ENCODE measurements at places on chromosomes 13 and 19. TPM values are rescaled to one million over a fixed set of nuclear protein-coding genes. Genes with fewer than 3 reads are reported as not detected.

DNA sequence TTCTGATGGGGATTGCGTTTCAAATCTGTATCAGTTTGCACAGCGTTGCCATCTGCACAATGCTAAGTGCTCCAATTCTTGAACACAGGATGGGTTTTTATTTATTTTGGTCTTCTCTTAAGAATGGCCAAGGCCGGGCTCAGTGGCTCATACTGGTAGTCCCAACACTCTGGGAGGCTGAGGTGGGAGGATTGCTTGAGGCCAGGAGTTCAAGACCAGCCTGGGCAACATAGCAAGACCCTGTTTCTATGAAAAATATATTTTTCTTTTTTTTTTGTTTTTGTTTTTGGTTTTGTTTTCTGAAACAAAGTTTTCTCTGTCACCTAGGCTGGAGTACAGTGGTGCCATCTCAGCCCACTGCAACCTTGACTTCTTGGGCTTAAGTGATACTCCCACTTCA lies 5.5 kb upstream of the YJEFN3 start:
- DNase-seq: no peak

GRCh38 chr19:31066385-31066784 lies 282.9 kb downstream of the TSHZ3 start:
- no peak for DNase-seq

GRCh38 chr19:16571283-16571682 lies 932 bp downstream of the SLC35E1 start:
- no peak for DNase-seq

DNA sequence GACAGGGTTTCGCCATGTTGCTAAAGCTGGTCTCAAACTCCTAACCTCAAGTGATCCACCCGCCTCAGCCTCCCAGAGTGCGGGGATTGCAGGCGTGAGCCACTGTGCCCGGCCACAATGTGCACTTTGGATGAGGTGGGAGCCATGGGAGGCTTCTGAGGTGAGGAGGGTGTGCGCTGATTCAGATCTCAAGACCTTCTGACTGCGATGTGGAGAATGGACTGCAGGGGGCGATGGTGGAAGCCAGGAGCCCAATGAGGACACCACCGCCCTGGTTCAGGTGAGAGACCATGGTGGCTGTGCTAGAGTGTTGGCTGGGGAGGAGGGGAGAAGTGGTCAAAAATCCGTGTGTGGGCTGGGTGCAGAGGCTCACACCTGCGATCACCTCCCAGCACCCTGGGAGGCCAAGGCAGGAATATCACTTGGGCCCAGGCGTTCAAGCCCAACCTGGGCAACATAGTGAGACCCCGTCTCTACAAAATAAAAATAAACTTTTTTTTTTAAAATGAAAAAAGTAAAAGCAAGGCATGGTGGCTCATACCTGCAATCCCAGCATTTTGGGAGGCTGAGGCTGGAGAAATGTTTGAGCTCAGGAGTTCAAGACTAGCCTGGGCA lies 5.6 kb downstream of the INAFM1 start:
- no peak for DNase-seq

GRCh38 chr13:20182231-20182846 lies 10.4 kb downstream of the GJB2 start:
- DNase-seq: peak; percentile 86

GRCh38 chr19:49594993-49595818 lies 4.2 kb downstream of the PRR12 start:
- no peak for DNase-seq

DNA sequence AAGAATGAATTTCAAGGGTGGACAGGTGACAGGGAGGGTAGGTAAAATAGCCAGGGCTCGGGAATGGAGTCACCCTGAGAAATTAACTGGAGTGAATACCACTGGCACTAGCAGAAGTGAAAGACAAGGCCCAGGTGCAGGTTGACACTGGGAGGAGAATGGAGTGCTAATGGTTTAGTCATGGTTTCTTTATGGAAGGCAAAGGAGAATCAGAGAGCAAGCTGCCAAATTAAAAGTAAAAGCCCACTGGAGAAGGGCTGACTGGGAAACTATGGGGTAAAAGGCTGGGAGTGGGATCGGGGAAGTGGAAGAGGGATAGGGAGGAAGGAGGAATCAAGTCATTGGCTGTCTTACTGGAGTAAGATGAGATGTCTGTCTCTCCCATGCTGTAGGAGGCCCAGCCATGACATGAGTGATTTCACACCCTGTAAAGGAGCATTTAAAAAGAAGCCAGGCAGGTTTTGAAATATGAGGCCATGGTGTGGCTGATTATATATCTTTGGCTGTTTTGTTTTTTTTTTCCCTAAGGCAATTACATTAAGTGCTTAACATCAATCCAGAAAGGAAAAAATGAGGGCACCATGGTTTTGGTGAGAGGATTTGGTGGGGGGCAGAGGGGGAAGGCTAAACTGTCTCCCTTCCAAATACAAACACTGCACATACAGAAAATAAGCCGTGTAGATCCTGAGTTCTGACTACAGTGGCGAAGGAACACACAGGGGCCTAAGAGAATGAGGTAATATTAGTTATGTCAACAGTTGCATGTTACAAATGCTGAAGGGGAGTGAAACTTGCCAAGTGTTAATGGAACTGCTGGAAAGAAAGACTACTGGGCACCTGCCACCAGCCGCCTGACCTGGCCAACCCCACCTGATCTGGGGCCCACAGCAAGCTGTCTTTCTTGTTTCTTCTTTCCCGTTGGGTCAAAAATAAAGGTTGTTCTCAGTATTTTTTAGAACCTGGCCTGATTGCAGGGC lies 183.5 kb upstream of the TSC22D1 start:
- peak; percentile 79 for DNase-seq

DNA sequence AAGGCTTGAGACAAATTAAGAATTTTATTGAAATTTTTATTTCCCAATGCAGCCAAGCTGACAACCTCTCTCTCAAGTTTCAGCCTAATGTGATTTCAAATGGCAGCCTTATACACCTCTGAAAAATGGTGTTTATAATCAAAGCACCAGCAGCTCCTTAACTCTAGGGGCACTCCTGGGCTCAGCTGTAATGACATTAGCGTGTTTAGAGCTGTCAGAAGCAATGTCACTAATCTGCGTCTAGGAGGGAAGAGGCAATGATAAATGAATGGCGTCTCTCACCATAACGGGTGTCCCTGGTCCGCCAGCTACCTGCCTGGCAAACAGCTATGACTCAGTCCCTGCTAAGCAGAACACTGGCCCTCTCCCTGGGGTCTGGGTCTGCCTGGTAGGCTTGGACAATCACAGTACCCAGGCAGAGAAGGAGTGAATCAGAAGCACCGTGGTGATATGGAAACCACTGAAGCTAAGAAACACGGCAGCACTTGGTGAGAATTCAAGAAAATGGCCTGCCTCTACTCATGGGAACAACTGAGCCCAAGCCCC lies 131.8 kb upstream of the VSTM2B start:
- no peak for DNase-seq

GRCh38 chr13:82947683-82948082 lies 934.6 kb downstream of the SLITRK1 start:
- no peak for DNase-seq

DNA sequence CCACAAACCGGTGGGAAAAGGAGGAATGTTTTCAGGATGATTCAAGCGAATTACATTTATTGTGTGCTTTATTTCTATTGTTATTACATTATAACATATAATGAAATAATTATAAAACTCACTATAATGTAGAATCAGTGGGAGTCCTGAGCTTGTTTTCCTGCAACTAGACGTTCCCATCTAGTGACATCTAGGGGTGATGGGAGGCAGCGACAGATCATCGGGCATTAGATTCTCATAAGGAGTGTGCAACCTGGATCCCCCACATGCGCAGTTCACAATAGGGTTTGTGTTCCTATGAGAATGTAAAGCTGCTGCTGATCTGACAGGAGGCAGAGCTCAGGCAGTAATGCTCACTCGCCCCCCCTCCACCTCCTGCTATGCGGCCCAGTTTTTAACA lies 54.5 kb downstream of the SPTBN4 start:
- no peak for DNase-seq

GRCh38 chr19:18543814-18544475 lies 572 bp upstream of the FKBP8 start:
- DNase-seq: peak; percentile 51

DNA sequence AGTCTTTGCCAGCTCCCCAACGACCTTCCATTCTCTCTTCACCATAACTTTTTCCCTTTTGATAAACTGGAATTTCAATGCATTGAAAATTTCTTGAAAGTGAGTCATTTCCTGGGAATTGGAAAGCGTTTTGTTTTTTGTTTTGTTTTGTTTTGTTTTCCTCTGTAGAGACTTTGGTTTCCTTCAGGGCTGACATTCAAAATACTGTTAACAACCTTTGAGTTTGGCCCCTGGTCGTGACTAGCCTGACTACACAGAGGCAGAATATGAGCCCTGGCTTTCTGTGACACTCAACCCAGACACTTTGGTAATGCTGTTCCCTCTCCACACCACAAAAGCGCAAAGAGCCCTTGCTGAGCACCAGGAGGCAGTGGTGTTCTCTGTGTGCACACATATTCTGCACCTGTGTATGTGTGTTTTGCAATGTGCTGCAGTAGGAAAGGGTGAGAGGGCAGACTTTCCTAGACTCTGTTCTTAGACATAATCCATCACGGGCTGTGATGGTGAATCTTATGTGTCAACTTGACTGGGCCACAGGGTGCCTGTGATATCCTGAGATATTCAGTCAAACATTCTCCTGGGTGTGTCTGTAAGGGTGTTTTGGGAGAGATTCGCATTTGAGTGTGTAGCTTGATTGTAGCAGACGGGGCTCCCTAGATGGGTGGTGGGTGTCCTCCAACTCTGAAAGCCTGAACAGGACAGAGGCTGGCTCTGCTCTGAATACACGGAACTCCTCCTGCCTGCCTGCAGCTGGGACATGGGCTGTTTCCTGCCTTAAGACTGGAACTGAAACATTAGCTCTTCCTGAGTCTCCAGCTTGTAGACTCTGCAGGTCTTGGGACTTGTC lies 29.5 kb upstream of the ANKRD10 start:
- peak; percentile 60 for DNase-seq

DNA sequence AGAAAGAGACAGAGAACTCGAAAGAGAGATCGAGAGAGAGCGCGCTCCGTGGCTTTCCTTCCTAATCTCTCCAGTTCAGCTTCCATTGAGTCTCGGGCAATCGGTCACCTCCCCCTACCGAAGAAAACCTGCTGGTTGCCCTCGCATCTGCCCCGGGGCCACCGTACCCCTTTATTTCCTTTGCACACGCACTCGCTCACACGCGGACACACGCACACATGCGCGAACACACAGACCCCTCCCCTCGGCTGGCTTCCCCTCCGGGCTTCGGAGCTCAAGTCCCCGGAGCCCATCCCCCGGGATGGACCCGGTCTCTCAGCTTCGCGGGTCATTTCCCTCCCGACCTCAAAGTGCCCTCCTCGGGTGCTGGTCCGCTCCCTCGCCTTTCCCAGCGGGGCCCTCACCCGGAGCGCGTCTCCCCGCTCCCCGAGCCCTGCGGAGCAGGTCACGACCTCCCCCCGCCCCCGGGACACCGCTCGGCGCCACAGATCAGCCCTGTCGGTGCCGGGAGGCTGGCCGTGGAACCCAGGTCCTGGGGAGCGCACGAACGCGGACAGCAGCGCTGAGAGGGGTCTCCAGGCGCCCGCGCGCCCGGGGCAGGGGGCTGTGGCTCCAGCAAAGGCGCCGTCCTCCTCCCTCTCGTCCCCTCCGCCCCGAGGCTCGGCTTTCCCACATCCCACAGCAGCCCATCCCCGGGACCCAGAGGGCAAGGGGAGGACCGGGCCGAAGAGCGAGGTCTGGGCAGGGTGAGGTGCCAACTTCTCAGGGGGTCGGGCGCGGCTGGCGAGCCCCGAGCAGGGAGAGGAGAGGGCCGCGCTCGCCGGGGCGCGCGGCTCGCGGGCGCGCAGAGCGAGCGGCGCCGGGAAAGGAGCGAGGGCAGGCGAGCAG lies 1.8 kb downstream of the DACH1 start:
- DNase-seq: peak; percentile 34

DNA sequence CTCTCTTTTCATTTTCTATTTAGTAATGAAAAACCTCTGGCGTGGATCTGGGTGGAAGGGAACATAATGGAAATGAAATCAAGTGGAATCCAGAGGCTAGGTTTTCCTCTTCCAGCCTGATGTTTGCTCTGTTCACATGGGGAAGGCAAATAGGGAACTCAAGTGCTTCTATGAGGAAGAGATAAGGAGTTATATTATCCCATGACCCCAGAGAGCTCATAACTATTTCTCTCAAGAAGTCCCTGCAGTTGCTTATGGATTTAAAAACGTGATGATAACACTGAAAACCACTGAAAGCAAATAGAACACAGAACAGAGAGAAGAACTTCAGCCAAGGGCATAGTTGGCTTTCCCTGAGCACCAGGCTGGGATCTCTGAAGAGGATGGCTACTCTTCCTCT lies 157.8 kb downstream of the B3GLCT start:
- no peak for DNase-seq

- no peak for DNase-seq
Observed at GRCh38 chr19:38182536-38183210, 41.3 kb downstream of the DPF1 start.

- DNase-seq: peak; percentile 43
Observed at GRCh38 chr19:47230054-47230920, 712 bp downstream of the BBC3 start.

GRCh38 chr19:28140201-28140600 lies 1072.8 kb downstream of the UQCRFS1 start:
- no peak for DNase-seq

- DNase-seq: peak; percentile 21
Observed at GRCh38 chr13:19984430-19985218, 26.1 kb downstream of the ZMYM2 start.

GRCh38 chr13:37942929-37943328 lies 73.4 kb upstream of the TRPC4 start:
- DNase-seq: no peak

DNA sequence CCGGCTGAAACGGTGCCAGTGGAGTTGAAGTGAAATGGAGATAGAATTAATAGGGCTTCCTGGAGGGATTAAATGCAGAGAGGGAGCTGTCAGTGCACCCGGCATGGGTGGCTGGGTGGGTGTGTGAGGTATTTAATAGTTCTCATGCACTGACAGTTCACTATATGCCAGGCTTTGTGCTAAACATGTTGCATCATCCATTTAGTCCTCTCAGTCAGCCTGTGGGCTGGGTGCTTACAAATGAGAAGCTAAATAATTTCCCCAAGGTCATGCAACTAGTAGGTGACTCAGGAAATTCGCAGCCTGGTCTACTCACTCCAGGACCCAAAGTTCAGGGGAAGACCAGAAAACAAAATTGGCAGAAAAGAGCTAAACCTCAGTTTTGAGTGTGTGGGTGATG lies 63.5 kb upstream of the SPATA13 start:
- DNase-seq: no peak

Gene KLF2
- 14.2 TPM for total RNA-seq

Gene KLK2
- total RNA-seq: not detected

Gene SIGLEC10
- total RNA-seq: 2.1 TPM

Gene PROZ
- not detected for total RNA-seq

Gene SHISA2
- 116 TPM for total RNA-seq

Gene ADAMTSL5
- 9.0 TPM for total RNA-seq

Gene GTF2F1
- 32.1 TPM for total RNA-seq

All from tongue (tissue), 3 donors.